ENCODE measurements at places on chromosomes 4 and X.
A peak's percentile ranks its signal among the peaks of the same experiment; 100 is the strongest.

GRCh38 chrX:44980403-44980802 lies 107.4 kb downstream of the KDM6A start:
- no peak for DNase-seq

DNA sequence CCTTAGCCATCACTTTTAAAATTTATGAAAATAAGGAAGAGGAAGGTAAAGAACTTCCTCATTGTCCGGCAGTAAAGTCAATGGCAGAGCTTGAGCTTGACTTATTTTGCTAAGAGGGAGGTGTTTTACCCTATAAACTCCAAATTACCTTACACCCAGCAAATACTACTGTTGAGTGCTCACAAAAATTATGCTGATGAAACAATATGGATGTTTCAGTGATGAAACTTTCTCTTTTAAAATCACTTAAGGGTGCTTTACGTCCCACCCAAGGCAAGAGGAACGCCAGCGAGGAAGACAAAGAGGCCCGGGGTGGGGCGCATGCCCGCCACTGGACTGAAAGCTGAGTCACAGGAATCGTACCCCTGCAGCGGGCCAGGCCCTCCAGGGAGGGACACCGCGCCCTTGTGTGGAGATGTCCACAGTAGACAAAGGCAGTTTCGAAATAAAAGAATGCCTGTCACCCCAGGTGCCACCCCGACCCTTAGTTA lies 560 bp upstream of the TMSB4X start:
- peak; percentile 29 for DNase-seq

- DNase-seq: no peak
These were observed 5.9 kb downstream of the ETDB start for GRCh38 chrX:135114392-135114791.

- no peak for DNase-seq
These were observed 15.6 kb downstream of the RASL11B start for GRCh38 chr4:52877694-52878093.

DNA sequence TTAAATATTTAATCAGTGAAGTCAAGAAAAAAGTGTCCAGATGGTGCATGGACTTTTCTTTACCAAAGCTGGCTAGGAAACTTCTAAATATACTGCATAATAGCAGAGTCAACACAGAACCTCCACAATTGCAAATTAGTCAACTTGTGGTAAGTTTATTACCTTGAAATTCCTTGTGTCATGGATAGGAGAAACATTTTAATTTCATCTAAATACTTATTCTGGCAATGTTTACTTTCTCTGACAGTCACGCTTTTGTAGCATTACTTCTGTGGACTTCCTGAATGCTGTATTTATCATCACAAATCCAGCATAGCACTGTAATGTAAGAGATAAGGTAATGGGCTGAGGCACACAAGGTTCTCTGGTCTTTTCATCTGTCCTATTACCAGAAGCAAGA lies 2266.1 kb downstream of the PCDH7 start:
- no peak for DNase-seq

GRCh38 chr4:26861434-26862186 lies 969 bp downstream of the STIM2 start:
- peak; percentile 54 for DNase-seq

GRCh38 chrX:49291615-49292337 lies 11.7 kb upstream of the GAGE10 start:
- peak; percentile 6 for DNase-seq

DNA sequence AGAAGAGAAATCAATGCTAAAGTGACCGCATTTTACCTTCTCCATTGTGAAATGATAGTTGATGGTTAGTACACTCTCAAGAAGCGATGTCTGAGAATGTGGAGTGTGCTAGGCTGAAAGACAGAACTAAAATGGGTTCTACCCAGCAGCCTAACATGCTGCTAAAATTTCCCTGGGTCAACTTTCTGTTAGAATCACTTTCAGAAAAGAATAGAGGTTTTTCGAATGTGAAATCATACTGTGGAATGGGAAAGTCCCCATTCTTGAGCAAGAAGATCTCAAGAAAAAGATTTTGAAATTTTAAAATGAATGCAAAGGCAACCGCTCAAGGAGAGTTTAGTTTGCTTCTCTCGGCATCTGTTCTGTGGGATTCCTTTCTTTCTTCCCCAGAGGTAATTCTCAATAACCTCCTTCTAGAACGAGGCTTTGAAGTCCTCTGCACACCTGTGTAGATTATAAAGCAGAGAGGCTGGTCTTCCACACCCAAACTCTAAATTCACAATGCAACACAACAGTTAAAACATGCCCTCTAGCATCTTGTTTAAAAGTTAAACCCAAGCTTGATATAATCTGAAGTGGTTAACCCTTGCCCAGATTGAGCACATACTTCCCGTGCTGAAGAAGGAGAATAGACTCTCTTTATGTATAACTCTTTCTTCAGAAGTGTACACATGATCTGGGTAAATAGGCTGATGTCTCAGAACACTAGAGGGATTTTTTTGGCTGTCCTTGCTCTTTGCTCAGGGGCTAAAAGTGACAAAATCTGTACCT lies 208.7 kb upstream of the KLF3 start:
- no peak for DNase-seq

GRCh38 chr4:108714880-108715279 lies 48.0 kb downstream of the ETNPPL start:
- no peak for DNase-seq

- peak; percentile 35 for DNase-seq
These were observed 105.6 kb upstream of the PGRMC2 start for GRCh38 chr4:128393101-128393704.

DNA sequence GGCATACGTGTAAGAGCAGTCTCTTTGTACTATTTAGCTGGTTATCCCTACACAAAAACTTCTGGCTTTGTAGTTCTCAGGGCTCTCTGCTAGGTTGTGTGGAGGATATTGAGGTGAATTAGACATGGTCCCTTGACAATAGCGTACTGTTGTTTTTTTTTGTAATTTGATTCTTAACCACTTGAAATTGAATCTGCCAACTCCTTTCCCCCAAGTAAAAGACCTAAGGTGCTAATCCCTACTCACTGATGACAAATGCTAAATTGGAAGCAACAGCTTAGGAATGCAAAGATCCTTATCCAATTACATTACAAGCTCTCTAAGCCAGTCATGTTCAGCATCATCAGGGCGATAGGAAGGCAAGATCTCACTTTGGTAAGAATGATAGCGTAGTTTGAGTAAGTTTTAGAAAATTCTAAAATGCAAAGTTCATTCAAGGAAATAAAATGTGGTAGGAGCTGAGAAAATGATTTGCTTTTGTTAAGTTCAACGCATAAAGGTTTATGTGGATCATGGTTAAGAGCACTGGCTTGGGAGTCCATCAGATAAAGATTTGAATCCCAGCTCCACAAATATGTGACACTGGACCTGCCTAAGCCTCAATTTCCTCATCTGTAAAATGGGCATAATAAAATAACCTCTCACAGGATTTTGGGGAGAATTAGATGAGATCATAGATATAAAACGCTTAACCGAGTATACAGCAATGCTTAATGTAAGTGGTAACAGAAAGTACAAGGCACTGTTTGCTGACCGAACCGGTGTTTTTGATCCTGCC lies 39.3 kb downstream of the DOCK11 start:
- DNase-seq: no peak

GRCh38 chrX:65196758-65197360 lies 220.6 kb upstream of the ZC4H2 start:
- no peak for DNase-seq

- no peak for DNase-seq
These were observed 73.7 kb downstream of the SHROOM2 start for GRCh38 chrX:9859711-9860555.

DNA sequence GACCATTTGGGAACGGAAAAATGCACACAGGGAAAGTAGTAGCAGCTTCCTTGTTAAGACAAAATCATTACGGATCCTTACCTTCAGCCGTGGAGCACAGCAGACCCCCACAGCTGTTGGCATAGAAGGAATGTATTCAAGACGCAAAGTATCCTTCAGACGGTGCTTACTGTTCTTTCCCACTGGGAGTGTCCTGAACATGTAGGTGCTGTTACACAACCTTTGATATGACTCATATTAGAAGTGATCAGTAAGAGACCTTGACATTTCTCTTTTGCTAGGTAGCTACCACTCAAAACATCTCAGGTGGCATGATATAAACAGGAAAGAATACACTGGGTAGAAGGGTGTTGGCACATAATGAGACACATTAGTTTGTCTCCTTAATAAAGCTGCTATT lies 154.0 kb upstream of the FMR1 start:
- DNase-seq: no peak

- no peak for DNase-seq
These were observed at the start of gene ADGRA3 for GRCh38 chr4:22515888-22516541. ADGRA3 (minus strand) TSS chr4:22516066; CDS start chr4:22515784, 282 bp downstream.

DNA sequence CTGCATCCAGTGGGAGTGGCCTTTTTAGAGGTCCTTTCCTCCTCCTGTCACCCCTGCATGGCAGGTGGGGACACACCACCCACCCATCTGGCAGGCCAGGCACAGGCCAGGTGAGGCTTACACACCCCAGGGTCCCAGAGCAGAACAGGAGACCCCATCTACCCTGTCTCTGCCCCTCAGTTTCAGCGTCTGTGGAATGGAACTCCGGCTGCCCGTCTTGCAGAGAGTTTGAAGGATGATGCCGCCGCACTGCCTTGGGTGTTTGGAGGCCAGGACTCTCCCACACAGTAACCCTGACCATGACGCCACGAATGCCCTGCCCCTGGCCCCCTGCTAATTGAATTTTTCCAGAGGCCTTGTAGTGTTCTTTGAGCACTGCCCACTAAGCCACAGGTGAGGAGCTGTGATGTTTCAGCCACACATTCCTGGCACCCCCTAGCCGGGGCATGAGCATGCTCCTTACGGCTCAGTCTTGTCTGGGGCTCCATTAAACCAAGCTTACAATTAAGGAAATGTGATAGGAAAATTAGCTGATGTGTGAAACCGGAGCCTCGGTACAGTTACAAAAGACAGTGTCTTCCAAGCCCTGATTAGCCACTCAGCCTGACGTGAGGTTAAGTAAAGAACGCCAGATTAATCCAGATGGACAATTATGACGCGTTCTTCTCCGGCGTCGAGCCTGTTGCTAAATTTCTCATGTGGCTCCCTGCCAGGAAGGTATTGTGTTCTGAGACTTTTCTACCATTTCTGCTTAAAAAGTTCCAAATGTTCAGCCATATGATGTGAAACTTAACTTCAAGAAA lies 39.3 kb downstream of the HMX1 start:
- DNase-seq: no peak

- DNase-seq: no peak
These were observed 86.3 kb downstream of the ZNF827 start for GRCh38 chr4:145852256-145852839.

DNA sequence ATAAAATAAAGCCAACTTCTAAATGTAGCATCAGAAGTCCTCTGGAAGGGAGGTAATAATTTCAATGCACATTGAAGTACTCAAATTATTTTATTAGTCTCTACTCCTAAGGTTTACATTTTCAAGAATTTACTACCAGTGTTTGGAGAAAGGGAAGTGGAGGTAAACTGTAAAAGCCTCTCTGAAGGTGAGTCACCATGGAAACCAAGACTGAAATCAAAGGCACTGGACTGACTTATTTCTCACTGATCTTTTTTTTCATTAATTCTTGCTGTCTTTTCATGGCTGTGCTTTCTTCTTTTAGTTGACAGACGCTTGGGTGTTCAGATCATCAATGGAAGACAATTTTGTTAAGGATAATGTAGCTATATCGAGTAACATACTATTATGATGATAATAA lies 9.7 kb downstream of the SLC39A8 start:
- no peak for DNase-seq

Data from skin of body (tissue), 3 donors.